ENCODE measurements at places on chromosomes 5 and 9.

GRCh38 chr5:9099689-9100088, 446.2 kb downstream of the SEMA5A start:
- DNase-seq, result no peak

- DNase-seq, result no peak
Measured at GRCh38 chr9:89879701-89880100, 274.9 kb downstream of the GADD45G start.

DNA sequence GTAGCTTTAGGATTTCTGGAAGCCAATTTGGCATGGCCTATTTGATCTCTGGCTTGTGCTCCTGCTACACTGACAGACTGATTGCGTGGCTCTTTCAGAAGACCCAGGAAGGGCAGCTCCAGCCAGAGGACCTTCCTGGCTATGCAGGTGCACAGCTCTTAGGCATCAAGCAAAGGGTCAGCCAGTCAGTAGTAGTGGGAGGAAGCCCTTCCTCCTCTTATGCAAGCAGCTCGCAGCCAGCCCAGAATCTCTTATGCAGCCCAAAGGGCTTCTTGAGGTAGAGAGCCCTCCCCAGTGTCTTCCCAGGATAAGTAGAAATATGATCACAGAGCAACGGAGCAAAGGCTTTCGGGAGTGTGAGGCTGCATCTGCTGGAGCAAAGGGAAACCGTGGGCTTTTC, 43.2 kb downstream of the SLC36A1 start:
- DNase-seq, result no peak

DNA sequence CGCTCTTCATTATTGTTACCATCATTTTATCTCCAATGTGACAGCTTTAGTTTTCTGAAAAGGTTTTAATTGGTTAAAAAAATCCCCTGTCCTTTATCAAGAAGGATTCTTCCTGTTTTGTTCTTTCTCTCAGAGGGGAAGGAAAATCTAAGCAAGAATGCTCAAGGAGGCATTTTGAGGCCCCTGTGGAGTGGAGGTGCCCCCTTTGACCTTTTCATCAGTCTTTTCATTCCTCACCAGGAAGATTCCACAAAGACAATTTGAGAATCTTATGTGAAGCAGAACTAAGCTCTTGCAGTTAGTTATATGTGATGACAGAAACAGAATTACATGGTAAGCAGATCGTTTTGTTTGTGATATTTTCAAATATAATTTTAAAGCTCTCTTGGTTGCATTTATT, 489.6 kb downstream of the MAN2A1 start:
- DNase-seq, result no peak

GRCh38 chr5:38756068-38756467, 89.7 kb upstream of the OSMR start:
- no peak for DNase-seq

GRCh38 chr9:124454296-124454695, 4.0 kb downstream of the ADGRD2 start:
- no peak for DNase-seq

DNA sequence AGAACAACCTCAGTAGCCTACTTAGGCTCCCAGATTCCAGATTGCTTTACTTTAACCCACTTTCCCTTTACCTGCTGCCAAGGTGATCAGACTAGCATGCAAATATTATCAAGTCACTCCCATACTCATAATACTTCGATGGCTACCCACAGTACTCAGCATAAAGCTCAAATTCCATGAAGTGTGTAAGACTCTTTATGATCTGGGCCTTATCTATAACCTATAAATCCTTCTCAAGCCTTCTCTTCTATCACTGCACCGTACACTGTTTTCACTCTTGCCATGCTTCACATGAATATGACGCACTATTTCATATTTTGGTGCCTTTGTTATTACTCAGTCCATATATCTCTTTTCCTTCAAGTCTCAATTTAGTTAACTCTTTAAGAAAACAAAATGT, 135.2 kb upstream of the TARS1 start:
- DNase-seq, result no peak
